Peyer's patch (tissue), 4 donors: ENCODE measurements at places on chromosomes 4 and X.
A peak's percentile ranks its signal among the peaks of the same experiment; 100 is the strongest.

GRCh38 chr4:151658959-151659600, 101.7 kb downstream of the GATB start:
- DNase-seq: no peak

DNA sequence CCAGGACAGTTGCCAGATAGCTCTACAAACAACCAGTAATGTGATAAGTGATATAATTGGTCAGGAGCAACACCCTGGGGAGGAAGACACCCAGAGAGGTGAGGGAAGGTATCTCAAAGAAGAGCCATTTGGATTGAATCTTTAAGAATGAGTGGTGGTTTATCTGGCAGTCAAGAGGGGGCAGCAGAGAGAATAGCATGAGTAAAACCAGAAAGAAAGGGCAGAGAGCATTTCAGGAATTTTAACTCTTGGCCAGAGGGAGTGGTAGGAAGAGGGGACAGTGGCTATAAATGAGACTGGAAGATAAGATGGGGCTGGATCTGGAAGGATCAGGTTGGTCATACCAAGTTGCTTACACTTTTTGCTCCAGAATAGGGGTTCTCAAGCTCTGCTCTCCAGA, 5.9 kb upstream of the SEPTIN6 start:
- no peak for DNase-seq

GRCh38 chr4:126552321-126552720, 1080.4 kb upstream of the INTU start:
- DNase-seq: no peak

GRCh38 chr4:110501826-110502225, 25.9 kb downstream of the ENPEP start:
- no peak for DNase-seq

DNA sequence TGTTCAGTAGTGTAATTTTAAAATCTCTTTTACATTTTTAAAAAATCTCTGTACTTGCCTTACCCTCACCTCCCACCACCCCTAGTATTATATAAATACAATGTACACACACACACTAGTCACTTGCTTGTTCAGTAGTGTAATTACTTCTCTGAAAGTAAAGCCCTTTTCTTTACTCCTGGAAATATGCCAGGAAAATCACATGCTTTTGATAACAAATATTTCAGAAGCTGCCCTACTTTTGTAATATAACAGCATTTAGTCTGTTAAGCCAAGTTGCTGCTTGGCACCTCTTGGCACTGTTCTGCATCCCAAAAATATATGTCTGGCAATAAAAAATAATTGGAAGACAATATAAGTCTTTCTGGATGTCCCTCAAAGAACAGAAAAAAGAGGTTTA, 172.8 kb upstream of the APOOL start:
- DNase-seq: no peak

- DNase-seq: no peak
Observed at GRCh38 chrX:132918523-132918922, 39.9 kb downstream of the HS6ST2 start.

- DNase-seq: no peak
Observed at GRCh38 chr4:118783887-118784286, 52.0 kb downstream of the SEC24D start.

DNA sequence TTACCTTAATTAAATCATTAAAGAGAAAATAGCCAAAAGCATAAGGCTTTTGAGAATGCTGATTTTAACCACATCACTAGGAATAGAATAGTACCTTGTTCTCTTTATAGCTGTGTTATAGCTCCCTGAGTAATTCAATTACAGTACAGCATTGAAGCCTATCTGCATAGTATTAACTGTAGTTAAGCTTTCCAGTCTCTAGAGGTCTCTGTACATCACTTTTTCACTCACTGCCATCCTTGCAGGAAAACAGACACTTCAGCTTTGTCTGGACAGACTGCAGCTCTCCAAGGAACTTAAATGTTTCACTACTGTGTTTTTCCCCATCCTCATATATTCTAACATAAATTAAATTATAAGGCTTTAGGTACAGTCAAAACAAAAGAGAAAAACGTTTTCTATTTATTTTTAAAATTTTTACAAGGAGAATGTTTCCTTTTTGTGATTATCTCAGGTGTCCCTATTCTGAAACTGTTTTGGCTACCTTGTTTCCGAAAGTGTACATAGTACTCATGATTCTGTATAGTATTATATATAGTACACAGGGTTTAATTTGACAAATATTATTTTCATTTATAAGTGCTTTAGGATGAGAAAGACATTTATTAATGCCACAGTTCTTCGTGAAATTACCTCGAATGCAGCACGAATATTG, 407.9 kb downstream of the PCDH18 start:
- no peak for DNase-seq

GRCh38 chrX:153595859-153596857, 2.8 kb downstream of the CCNQ start:
- DNase-seq: no peak

- peak; percentile 44 for DNase-seq
Observed at GRCh38 chr4:121070696-121071639, 1.4 kb downstream of the NDNF start.

- DNase-seq: no peak
Observed at GRCh38 chr4:32087211-32087610, 1367.0 kb downstream of the PCDH7 start.

DNA sequence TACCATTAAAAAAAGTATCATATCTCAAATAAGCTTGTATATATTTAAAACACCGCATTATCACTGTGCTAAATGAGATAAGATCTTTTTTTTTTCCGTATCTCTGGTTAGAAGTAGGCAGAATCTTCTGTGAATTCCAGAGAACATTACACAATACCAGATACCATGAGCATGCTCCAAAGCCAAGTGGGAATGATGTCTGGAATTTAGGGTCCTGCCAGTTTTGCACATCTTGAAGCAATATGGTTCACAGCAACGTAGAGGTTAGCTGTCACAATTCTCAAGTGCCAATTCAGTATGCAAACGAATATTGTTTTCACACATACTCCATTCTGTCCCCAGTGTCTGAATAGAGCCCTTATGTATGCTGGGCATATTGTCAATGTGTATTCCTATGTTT, 127.5 kb upstream of the NEIL3 start:
- no peak for DNase-seq

- DNase-seq: no peak
Observed at GRCh38 chr4:170775851-170776250, 686.1 kb upstream of the AADAT start.

- DNase-seq: no peak
Observed at GRCh38 chr4:89489338-89489771, 181.8 kb upstream of the GPRIN3 start.

- no peak for DNase-seq
Observed at GRCh38 chrX:3403748-3404147, 57.3 kb upstream of the MXRA5 start.

DNA sequence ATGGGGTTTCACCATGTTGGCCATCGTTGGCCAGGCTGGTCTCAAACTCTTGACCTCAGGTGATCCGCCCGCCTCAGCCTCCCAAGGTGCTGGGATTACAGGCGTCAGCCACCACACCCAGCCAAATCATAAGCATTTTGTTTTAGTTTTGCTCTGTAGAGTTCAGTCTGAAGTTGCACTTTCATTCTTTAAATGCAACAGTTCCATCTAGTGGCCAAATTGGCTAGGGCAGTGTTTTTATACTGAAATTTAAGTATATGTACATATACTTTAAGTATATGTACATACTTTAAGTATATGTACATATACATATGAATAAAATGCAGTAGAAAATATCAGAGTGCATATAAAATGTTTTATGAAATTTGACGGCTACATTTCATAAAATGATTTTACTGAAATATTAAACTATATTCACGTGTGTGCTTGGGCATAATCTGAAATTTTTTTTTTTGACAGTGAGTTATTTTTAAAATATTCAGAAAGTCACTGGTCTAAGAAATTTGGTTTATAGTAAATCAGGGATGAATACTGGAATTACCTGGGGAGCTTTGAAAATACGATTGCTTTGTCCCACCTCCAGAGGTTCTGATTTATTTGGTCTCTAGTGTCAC, 145.5 kb downstream of the NWD2 start:
- DNase-seq: no peak

DNA sequence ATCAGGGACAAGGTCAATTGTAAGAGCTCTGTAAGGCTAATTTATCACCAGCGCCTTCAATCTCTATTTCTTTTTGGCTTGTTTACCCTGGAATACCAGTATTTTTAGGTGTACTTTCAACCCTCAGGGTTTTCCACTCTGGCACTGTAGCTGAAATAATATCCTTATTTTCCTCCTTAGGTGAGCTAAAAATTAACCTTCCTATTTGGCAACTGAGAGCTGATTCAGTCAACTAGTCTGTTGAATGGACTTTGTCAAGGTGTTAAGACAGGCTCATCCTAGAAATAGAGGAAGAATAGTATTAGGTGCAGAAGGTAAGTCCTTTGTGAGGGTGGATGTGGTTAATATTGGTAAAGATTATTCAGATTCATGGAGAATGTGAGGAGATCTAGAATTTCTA, 101.3 kb upstream of the BANK1 start:
- DNase-seq: no peak

GRCh38 chr4:48103483-48104139, 30.4 kb downstream of the TXK start:
- DNase-seq: no peak

- DNase-seq: no peak
Observed at GRCh38 chrX:17529151-17529745, 154.2 kb downstream of the NHS start.

GRCh38 chr4:184024637-184025036, 119.5 kb downstream of the STOX2 start:
- no peak for DNase-seq
